ENCODE measurements at places on chromosomes 7 and 10.
A peak's percentile ranks its signal among the peaks of the same experiment; 100 is the strongest.

GRCh38 chr7:144606261-144606660 is 202.8 kb upstream of the NOBOX start:
- no peak for DNase-seq

DNA sequence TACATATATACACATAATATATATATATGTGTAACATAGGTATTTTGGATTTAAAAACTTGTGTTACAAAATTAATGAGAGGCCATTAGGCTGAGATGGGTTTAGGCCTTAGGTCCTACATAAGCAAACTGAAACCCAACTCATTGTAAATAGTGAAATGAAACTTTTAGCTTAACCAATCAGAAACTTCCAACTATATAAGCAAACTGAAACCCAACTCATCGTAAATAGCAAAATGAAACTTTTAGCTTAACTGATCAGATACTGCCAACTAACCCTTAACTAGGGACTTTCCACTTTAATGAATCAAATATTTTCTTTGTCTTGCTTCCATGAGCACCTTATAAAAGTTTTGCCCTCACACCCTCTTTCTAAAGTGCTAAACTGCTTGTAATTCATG is 17.3 kb upstream of the SAMD9L start:
- DNase-seq = no peak

DNA sequence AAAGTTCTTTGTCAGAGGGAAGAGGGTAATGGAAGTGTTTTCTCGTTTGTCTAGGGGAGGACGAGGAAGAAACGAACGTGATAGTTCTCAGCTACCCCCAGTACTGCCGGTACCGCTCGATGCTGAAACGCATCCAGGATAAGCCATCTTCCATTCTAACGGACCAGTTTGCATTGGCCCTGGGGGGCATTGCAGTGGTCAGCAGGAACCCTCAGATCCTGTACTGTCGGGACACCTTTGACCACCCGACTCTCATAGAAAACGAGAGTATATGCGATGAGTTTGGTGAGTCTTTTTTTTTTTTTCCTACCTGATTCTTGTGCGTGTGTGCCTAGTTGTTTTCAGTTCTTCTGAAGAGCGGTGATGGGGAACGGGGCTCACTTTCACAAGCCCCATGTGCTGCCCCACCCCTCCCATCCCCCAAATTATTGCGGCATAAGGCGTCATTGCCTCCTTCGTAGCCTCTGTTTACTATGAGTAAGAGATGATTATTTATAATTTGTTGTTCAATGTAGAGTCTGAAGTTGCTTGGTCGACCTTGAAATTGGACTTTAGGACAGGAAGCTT is 98.6 kb downstream of the ARID5B start:
- no peak for DNase-seq

GRCh38 chr7:67738958-67739357 is 742.3 kb downstream of the TYW1 start:
- DNase-seq = no peak

- DNase-seq = no peak
Observed at GRCh38 chr10:71737834-71738197, 18.2 kb upstream of the C10orf105 start.

- no peak for DNase-seq
Observed at GRCh38 chr10:43093423-43094076, 16.7 kb downstream of the RET start.

DNA sequence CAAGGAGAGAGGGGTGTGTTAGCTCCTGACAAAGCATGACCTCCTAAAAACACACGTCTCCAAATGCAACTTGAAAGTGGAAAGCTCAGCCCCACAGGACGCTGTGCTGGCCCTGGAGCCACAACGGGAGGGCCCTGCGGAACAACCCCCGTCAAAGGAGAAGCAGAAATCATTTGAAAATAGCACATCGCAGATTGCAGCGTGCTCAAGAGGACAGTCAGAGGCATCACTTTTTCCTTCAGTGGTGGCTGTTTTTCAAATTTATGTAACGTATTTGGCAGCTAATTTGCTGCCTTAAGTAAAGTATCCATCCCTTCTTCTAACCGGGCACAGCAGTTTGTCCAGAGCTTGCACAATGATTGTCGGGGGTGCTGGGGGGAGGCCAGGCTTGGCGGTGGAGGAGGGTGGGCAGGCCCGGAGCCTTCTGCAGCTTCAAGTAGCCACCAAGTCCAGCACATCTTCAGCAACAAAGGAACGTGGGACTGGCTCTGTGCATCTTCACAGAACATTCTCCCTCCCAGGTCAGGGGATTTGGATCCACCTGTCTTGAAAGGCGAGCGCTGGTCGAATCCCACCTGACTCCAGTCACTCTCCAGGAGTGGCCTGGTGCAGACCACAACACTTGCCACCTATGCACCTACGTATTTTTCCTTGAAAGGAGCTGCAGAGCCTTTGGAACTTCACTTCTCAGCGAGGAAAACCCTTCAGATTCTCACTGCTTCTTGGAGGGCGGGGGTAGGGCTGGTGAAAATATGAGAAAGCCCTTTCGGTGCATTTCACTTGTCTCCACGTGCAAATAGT is 346.3 kb downstream of the DNAJB6 start:
- no peak for DNase-seq

GRCh38 chr7:22064816-22065215 is 119.1 kb upstream of the CDCA7L start:
- DNase-seq = no peak

DNA sequence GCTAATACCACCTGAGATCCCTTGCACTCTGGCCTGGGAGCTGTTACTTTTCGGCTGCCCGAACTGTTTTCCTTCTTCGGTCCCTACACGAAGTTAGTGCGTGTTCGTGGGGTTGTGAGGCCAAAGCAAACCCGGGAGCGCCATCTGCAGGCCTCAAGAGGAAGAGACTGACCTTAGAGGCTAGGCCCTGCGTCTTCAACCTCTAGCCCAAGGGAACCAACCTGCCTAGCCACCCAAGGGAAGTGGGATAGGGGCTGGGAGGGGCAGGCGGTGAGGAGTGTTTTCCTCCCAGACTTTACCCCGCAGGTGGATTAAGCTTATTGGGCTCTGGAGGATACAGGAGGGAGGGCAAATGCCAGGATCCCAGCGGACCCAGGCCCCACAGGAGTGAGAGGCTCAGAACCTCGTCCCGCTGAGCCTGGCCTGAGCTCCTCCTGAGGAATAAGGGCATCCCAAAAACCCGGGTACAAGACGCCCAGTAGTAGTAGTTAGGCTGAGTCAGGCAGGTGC is 1.7 kb upstream of the PAX2 start:
- peak; percentile 80 for DNase-seq

- no peak for DNase-seq
Observed at GRCh38 chr7:140035400-140036223, 27.1 kb downstream of the PARP12 start.

DNA sequence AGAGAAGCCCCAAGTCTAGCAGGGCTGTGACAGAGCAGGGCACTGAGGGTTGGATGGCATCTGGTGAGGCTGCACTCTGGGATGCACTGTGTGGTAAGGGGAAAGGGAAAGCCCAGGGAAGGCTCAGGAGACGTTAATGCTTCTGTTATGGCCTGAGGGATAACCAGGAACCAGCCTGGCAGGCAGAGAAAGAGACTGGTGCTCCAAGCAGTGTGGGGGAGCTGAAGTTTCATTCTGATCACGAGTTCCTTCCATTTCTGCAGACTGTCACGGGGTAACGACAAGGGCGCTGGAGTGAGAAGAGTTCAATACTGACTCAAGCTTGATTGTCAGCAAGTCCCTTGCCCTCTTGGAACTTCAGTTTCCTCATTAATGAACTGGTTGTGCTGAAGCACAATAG is 730.9 kb downstream of the GRID1 start:
- no peak for DNase-seq

DNA sequence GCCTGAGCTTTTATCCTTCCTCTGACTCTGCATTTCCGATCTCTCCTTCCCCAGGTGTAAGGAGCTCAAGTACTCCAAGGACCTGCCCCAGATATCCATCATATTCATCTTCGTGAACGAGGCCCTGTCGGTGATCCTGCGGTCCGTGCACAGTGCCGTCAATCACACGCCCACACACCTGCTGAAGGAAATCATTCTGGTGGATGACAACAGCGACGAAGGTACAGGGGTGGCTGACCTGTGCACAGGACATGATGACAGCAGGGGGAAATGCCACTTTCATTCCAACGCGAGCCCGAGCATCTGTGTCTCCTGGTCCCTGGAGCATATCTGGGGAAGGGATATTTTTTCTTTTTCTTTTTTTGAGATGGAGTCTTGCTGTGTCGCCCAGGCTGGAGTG is 256.2 kb downstream of the GALNT17 start:
- DNase-seq = no peak

DNA sequence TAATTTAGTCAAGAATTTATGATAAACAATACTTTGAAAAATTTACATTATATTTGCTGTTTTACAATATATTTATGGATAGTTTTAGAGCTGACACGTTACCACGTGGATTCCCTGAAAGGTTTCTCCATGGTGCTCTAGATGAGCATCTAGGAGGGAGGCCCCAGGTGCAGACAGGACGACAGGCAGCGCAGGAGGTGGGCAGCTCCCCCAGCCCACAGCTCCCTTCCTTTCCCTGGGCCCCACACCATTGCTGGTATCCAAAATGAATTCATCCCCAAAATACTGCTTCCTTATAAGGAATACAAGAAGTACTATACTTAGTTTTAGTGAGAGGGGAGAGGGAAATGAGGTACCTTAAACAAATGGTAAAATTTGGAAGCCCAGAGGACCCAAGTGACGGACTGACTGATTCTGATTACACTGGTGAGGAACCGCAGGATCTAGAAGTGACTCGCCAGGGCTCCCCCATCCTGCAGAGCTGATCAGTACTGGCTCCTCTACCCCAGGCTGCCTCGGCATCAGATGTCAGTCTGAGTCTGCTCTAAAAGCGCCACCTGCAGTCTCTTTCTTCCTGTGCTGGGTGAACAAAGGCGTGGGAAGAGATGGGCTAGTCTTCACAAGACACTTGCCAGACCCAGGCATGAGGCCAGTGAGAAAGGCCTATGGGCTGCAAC is 89.2 kb downstream of the DLG5 start:
- no peak for DNase-seq

DNA sequence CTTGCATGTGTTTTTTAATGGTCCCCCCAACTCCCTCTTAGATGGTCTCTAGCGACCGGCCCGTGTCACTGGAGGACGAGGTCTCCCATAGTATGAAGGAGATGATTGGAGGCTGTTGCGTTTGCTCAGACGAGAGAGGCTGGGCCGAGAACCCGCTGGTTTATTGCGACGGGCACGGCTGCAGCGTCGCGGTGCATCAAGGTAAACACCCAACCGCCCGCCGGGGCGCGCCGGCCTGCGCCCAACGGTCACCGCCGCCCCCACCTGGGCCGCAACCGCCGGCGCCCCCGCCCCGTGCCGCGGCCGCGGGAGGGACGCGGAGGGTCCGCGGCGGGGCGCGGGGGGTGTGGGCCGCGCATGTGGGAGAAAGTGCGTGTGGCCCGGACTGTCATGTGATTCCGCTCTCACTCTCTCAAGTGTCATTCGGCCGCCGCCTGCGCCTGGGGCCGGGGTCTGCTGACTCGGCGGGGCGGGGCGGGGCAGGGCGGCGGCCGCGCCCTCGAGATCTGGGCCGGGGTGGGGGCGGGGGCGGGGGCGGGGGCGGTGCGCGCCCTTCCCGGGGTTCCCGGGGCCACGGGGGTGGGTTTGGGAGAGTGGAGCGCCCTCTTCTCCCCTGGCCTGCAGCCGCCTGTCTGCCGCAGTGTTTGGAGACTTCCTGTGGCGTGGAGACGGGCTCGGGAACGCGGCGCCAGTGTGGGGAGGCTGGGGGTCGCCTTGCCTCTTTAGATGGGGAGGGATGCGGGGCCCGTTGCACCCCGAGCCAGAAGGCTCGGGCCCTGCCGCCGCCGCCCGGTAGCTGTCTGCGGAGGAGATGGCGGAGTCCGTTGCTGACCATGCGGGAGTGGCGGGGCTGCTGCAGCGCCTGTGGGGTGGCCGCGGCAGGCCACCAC is 817 bp downstream of the MLLT10 start:
- DNase-seq = no peak

DNA sequence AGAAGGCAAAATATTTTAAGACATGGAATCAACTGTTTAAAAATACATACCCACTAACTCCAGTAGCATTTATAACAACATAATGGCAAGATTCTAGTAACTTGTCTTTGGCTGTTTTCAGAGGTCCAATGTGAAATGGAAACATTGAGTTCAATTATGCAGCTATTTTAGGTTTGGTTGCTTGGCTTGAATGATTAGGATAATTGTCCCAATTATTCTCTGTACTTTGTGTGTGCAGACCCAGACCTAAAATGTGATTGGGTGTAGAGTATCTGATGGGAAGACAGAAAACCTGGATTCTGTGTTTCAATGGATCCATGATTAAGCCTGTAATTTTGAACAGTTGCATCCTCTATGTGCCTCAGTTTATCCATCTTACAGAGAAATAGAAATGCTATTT is 392.7 kb upstream of the NFE2L3 start:
- no peak for DNase-seq

- DNase-seq = no peak
Observed at GRCh38 chr10:14129770-14130169, 201.0 kb downstream of the FRMD4A start.

- DNase-seq = no peak
Observed at GRCh38 chr10:69650589-69651261, 20.7 kb downstream of the FAM241B start.

- DNase-seq = peak; percentile 4
Observed at GRCh38 chr10:7529638-7530037, 118.8 kb upstream of the SFMBT2 start.

DNA sequence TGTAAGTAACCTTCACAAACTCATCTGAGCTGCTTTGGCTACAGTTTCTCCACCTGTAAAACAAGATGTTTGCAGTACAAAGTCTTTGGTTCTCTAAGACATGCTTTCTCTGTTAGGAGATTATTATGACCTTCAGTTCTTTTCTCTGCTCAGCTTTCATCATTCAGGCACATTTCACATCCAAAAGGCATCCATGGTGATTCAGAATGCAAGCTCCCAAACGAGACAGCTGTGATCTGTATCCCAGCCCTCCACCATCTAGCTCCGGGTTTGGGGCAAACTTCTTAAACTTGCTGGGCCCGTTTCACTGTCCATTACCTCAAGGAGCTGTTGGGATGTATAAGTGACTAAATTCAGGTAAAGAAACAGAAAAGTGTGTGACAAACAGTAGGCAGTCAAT is 95.8 kb upstream of the COL1A2 start:
- no peak for DNase-seq

- DNase-seq = no peak
Observed at GRCh38 chr10:108956149-108956548, 967.2 kb downstream of the XPNPEP1 start.

GRCh38 chr7:116836048-116836447 is 26.3 kb upstream of the CAPZA2 start:
- DNase-seq = no peak

DNA sequence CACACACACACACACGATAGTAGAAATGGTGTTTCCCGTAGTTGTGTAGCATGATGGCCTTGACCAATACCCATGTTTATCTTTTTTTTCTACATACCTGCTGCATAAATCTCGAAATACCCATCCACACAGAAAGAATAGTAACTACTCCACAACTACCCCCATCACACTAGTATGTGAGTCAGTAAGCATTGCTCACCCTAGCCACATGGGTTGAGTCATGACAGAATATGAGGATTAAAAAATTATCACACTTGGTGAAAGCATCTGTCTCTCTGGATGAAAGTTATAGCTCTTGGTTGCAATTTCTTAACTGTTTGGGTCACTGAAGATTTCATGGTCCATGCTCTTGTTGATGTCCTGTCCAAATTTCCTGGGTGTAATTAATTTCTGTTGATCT is 103.4 kb upstream of the MDFIC start:
- peak; percentile 22 for DNase-seq

GRCh38 chr10:30550967-30551815 is 78.4 kb downstream of the LYZL2 start:
- no peak for DNase-seq

GRCh38 chr7:4040109-4040928 is 641.8 kb upstream of the FOXK1 start:
- DNase-seq = no peak

Measured in HCT116 (cell line).